ENCODE measurements at places on chromosomes 7 and 10. TPM values are rescaled to one million over a fixed set of nuclear protein-coding genes. Genes with fewer than 3 reads are reported as not detected.

Gene LIPN
- not detected for polyA plus RNA-seq

Gene KCNMA1
- polyA plus RNA-seq, result 19.6 TPM

Gene ZRANB1
- 17.4 TPM for polyA plus RNA-seq

Gene TMEM178B
- polyA plus RNA-seq, result 2.2 TPM

Gene CYP3A7
- 1.8 TPM for polyA plus RNA-seq

Gene TIMM23B
- polyA plus RNA-seq, result 18.0 TPM

Gene IKZF1
- 4.5 TPM for polyA plus RNA-seq

Gene VGF
- 0.51 TPM for polyA plus RNA-seq

- DNase-seq, result no peak
Measured at GRCh38 chr7:5117095-5117970, 71.7 kb downstream of the RBAK start.

DNA sequence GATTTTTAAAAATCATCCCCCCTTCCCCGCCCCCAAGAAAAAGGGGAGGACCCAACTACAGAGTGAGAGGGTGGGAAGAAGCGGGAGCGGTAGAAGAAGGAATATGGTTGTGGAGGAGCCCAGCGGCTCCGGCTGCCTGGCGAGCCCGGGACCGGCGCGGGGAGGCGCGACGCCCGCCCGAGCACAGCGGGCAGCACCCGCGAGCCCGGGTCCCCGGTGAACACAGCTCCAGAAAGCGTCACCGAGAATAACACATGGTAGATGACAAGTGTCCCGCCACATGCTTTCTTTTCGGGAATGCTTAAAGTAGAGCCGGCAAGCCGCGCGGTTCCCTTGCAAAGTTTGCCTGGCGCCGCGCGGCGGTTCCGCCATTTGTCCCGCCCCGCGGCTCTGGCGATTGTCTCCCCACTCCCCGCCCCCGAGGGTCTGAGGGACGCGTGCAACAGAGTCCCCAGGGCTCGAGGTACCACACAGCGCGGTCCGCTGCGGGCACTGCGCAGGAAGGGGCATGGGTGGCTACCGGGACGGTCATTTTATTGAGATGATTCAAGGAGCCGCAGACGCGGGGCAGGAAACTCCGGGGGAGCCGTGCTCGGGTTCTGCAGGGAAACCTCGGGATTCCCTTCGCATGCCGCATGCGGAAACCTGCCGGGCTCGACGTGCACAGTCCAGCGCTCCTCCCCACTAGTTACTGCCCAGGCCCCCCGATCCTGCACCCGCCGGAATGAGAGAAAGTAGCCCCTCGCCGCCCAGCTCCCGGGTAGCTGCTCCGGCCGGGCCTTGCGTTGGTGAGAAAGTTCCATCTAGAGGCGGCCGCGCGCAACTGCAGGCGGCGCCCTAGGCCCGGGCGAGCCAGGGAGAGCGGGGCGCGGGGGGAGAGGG, 781 bp upstream of the GRM8 start:
- DNase-seq, result peak; percentile 20

DNA sequence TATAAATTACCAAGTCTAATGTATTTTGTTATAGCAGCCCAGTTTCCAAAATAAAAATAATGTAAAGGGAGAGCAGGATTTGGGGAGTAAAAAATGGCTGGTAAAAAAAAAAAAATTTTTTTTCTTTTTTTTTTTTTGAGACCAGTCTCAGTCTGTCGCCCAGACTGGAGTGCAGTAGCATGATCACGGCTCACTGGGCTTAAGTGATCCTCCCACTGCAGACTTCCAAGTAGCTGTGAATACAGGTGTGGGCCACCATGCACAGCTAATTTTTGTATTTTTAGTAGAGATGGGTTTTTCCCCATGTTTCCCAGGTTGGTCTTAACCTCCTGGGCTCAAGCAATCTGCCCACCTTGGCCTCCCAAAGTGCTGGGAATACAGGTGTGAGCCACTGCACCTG, 4.8 kb upstream of the LSM8 start:
- no peak for DNase-seq

- no peak for DNase-seq
Measured at GRCh38 chr10:110747609-110748464, 103.7 kb downstream of the RBM20 start.

DNA sequence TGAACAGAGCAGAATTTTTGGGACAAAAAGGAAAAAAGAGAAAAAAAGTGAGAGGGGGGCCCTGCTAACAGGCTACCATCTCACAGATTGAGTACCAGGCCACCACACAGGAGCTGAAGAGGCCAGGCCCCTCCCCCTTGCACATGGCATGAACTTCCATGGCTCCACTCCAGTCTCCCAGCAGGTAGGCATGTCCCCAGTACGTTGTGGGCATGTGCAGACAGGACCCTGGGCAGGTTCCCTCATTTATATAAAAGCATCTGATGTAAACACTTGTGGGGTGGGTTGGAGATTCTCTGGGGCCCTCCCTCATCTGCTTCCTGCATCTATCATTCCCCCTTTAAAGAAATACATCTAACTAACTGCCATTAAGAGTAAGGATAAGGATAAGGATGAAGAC, 45.0 kb upstream of the AKR1C1 start:
- DNase-seq, result no peak

GRCh38 chr10:75007646-75008045, 103.8 kb upstream of the SAMD8 start:
- DNase-seq, result no peak

DNA sequence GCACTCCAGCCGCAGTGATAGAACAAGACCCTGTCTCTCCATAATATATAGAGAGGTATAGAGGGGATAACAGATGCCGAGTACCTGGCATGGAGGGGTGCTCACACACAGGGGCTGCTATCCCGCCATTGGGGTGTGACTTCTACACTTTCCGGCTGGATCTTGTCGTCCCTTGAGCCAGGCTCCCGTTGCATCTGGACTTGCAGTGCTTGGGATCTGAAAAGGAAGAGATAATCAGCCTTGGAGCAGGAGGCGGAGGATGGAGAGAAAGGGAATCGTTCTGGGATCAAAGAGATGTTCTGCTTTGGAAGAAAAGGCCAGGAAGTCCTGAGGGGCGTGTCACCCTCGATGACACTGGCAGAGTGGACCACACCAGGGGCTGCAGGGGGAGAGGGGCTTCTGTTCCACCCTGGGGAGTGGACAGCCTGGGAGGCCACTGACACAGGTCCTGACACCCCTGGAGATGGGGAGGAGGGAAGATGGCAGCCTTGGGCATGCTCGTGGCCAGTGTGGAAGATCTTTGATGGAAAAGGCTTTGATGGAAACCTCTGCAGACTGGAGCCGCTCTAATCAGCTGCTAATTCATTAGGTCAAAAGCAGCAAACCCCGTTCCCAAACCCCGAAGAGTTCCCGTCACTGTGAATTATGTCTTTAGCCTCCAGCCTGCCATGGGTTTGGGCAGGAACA, 85.1 kb downstream of the CARD11 start:
- no peak for DNase-seq

DNA sequence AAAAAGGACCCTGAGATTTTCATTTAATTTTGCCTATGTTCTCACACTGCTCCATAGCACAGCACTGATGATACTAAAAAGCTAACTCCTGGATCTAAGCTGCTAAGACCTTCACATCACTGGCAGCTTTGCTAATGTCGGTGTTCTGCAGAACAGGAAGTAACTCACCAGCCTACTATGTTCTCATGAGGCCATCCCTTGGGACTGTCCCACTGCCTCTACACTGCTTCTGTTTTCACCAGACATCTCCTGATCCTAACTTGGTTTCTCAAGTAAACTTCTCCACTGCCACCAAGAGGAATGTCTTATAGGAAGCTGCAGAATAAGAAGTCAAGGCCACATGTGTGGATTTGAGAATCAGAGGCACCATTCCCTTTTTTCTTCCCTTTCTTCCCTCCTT, 15.1 kb downstream of the HTR7 start:
- DNase-seq, result no peak

GRCh38 chr10:100807241-100807951, 62.0 kb downstream of the PAX2 start:
- DNase-seq, result no peak

- no peak for DNase-seq
Measured at GRCh38 chr7:73894733-73895551, 34.0 kb downstream of the TMEM270 start.

GRCh38 chr10:27399871-27400270, 104.2 kb upstream of the RAB18 start:
- DNase-seq, result no peak

GRCh38 chr10:105024184-105024583, 383.1 kb downstream of the SORCS3 start:
- no peak for DNase-seq

GRCh38 chr10:115003396-115003795, 65.4 kb downstream of the TRUB1 start:
- DNase-seq, result no peak

DNA sequence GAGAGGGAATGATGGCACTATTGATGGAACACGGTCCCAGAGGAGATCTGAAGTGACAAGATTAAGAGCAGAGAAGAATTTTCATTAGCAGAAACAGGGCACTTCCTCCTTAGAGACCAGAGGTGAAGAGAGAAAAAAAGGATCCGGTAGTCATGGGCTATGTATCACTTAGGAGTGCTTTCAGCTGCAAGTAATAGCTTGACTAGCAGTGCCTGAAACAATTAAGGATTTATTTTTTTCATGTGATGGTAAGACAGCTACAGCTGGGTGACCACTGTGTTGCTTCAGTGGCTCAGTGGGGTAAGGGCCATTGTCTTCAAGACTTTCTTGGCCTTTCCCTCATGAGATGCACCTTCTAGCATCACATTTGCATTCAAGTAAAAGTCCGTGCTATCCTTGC, 515.1 kb upstream of the GALNT17 start:
- no peak for DNase-seq

DNA sequence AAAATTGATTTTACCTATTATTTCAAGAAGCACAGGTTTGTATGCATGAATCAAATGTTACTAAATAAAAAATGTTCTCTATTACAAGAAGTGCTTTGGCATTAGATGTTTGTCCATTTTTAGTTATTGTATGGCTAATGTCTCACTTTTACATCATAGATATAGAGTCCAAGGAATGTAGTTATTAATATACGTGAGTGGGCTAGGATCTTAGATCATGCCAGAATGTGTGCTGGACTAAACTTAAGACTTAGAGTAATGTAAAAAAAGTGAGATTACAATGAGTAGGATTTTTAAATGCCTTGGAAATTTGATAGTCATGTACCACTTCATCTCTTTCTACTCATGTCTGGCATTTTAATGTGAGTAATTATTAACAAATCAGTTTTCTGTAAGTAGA, 196.6 kb downstream of the ARL4A start:
- no peak for DNase-seq

DNA sequence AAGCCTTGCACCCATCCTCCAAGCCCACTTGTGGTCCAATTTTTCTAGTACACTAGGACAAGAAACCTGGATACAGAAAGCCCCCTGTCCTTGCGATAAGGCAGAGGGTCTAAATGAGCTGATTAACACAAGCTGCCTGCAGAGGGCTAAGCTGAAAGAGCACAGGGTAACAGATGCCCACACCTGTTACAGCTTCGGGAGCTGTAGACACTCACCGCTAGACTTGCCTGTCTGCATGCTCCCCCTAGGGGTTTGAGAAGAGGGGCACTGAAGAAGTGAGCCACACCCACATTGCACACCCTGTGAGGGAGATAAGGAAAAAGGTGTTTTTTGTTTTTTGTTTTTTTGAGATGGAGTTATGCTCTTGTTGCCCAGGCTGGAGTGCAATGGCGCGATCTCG, 386.5 kb upstream of the AUTS2 start:
- no peak for DNase-seq

DNA sequence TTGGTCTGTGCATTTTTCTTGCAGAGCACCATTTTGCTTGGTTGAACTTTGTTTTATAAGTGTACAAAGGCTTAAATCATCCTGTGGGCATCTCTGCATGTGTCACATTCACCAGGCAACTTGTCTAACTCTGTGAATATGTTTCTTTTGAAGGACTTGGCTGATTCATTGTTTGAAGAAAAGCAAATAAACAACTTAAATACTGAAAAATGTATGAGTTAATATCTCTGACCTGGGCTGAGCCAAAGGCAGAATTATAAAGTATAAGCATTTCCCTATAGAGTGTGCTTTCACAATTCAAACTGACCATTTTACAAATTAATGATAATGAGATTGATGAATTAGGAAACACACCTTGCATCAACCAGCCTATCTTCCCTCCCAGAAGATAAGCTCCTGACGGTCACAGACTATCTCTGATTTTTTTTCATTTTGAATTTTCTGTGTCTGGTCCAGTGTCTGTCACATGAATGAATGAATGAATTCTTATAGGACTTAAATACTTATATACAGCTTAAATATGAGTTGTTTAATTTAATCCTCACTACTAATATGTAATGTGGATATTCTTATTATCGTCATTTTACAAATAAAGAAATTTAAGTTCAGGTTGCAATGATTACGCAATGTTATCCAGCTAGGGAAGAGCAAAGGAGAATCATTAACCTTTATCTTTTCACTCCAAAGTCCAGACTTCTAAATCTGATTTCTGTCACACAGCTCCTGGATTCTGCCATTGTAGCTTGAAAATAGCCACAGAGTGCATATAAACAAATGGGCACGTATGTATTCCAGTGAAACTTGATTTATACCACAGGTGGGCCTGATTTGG, 182.0 kb upstream of the PHYHIPL start:
- peak; percentile 83 for DNase-seq

DNA sequence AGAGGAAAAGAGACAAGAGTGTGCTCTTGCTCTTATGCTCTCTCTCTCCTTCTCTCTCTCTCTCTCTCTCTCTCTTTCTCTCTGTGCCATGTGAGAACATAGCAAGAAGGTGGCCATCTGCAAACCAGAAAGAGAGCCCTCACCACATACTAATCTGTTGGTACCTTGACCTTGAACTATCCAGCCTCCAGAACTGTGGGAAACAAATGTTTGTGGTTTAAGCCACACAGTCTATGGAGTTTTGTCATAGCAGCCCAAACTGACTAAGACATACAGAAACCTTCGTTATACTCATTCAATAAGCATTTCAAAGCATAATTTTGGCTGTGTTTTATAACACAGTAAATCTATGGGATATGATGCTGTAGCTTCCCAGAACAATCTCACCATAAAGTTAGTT, 56.4 kb upstream of the PLPP4 start:
- DNase-seq, result no peak

DNA sequence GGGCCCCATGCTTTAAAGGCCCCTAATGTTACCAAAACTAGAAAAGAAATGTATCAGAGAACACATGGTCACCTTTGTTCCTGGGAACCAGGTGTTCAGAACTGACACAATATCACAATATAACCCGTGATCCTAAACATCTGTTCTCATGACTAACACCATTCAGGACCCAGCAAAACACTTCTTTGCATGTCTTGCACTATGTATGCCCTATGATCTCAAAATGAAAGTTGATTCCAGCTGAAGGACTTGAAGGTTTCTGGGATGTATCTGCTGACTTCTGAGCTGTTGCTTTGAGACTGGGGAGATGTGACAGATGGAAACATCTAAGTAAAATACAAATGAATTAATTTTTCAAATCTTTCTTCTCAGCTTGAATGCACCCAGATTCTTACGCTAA, 37.5 kb upstream of the PIK3CG start:
- DNase-seq, result no peak

- no peak for DNase-seq
Measured at GRCh38 chr7:117075934-117076333, 122.6 kb downstream of the ST7 start.

GRCh38 chr10:100858261-100858660, 54.5 kb upstream of the SLF2 start:
- DNase-seq, result no peak

- peak; percentile 58 for DNase-seq
Measured at GRCh38 chr7:29588900-29589696, 25.5 kb downstream of the PRR15 start.
